ENCODE measurements at places on chromosomes 4 and X.
A peak's percentile ranks its signal among the peaks of the same experiment; 100 is the strongest.

- peak; percentile 12 for DNase-seq
These were observed 128.5 kb downstream of the LARP7 start for GRCh38 chr4:112765317-112765974.

DNA sequence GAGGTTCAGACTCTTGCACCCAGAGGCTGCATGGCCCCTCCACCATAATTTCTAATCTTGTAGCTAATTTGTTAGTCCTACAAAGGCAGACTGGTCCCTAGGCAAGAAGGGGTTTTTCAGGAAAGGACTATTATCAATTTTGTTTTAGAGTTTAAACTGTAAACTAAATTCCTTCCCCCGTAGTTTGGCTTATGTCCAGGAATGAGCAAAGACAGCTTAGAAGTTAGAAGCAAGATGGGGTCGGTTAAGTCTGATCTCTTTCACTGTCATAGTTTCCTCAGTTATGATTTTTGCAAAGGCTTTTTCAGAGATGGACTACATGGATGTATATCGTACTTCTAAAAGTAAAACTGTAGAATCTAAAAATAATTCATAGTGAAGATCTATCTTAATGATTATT lies 258.1 kb upstream of the IL1RAPL1 start:
- DNase-seq, result no peak

DNA sequence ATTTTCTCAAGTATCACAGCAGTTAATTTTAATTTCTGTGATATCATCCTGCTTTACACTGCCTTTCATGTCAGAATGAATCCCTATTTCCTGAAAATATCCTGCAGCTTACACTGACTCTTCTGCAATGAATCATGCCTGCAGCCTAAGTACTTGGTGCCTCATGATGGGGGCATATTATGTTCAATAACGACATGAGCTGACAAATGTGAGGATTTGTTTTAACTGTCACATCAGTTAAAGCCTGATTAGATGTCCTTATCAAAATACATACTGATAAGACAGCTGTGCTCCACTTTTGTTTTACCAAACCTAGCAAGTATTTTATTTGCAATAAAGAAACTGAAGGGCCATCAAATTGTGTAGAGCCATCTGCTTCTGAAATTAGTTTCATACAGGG lies 359.9 kb upstream of the AGA start:
- DNase-seq, result no peak

GRCh38 chrX:16445166-16445752 lies 204.7 kb upstream of the S100G start:
- peak; percentile 27 for DNase-seq

DNA sequence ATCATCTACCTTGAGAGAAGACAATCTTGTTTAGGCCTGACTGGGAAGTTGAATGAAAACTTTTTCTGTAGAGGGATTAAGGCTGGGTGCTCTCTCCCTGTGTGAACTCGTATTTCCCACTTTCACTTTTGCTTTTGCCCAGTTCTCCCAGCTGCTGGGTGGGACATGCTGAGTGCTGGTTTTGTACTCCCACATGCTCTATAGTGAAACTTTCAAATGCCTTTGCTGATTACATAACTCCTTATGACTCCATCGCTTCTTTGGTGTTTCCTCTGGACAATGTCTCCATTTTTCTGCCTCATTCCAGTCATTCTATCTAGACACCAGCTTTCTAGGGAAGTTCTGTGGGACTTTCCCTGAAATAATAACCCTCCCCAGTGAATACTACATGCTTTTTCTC lies 100.5 kb downstream of the CLNK start:
- DNase-seq, result peak; percentile 89

- peak; percentile 8 for DNase-seq
These were observed 56.6 kb upstream of the DAPP1 start for GRCh38 chr4:99759988-99760387.

- DNase-seq, result no peak
These were observed 278.5 kb downstream of the EPHA5 start for GRCh38 chr4:65391814-65392213.

GRCh38 chr4:128711361-128711760 lies 98.1 kb upstream of the JADE1 start:
- DNase-seq, result no peak

GRCh38 chrX:44344194-44344593 lies 722 bp upstream of the EFHC2 start:
- DNase-seq, result no peak

- peak; percentile 84 for DNase-seq
These were observed 30.4 kb downstream of the KIT start for GRCh38 chr4:54687887-54688841.

DNA sequence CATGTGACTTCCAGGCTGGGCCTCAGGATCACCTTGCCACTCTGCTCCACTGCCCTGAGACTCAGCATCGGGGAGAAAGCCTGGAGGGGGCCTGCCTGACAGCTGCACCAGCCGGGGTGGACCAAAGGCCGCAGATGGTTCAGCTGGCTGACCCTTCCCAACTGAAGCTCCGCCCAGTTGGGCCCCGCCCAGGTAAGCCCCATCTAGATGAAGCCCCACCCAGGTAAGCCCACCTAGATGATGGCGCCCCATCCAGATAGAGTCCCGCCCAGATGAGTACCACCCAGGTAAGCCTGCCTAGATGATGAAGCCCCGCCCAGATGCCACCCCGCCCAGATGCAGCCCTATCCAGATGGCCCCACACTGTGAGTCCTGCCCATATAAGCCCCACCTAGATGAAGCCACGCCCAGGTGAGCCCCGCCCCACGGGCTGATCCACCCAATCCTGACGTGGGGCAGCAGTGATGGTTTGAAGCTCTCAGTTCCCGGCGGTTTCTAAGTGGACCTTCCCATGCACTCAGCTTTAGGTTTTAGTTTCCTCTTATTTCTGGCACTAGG lies 10.0 kb downstream of the ZFYVE28 start:
- no peak for DNase-seq

DNA sequence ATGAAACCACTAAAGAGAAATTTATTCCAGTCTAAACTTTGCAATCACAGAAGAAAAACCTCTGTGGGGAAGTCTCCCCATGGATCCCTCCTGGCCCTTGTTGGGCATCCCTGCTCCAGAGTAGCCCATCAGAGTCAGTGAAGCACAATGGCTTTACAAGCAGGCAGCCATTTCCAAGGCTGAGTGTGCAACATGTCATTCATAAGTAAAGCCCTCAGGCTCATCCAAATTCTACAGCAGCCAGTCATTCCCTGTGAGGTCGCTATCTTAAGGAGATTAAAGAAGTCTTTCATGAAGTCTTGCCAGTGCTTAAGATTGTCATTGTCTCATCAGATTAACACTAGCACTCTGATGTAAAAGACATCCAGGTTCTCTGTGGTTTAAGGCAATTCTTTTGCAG lies 17.0 kb upstream of the MAPK10 start:
- no peak for DNase-seq

DNA sequence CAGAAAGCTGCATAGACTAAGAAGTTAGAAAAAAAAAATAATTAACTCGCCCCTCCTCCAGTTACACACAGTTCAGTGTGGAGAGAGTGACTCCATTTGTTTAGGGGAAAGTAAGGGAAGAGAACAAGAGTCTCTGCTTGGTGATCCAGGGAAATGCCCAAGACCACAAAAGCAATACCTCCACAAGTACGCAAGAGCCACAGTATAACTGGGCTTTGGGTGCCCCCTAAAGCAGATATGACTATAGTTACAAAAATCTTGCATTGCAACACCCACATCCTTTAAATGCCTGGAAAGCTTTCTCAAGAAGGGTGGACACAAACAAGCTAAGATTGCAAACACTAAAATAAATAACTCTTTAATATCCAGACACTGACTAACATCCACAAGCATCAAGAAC lies 164.2 kb upstream of the NRK start:
- peak; percentile 5 for DNase-seq

- peak; percentile 38 for DNase-seq
These were observed 29.6 kb downstream of the PHOX2B start for GRCh38 chr4:41718907-41719306.

- peak; percentile 73 for DNase-seq
These were observed 20.5 kb downstream of the PDLIM5 start for GRCh38 chr4:94472056-94472826.

DNA sequence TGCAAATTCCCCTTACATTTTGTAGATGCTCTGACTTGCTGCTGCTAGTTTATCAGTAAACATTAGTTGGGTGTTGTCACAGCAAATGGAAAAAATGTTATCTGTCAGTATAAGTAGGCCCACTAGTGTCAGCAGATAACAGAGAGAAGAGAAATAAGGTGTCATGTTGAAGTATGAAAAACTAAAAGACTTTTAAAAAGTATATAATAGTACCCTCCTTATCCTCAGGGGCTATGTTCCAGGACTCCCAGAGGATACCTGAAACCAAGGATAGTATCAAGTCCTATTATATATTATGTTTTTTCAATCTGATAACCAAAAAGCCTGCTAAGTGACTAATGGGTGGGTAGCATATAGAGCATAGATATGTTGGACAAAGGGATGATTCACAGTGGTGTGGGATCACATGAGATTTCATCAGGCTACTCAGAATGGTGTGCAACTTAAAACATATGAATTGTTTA lies 11.6 kb upstream of the BMP2K start:
- DNase-seq, result no peak

DNA sequence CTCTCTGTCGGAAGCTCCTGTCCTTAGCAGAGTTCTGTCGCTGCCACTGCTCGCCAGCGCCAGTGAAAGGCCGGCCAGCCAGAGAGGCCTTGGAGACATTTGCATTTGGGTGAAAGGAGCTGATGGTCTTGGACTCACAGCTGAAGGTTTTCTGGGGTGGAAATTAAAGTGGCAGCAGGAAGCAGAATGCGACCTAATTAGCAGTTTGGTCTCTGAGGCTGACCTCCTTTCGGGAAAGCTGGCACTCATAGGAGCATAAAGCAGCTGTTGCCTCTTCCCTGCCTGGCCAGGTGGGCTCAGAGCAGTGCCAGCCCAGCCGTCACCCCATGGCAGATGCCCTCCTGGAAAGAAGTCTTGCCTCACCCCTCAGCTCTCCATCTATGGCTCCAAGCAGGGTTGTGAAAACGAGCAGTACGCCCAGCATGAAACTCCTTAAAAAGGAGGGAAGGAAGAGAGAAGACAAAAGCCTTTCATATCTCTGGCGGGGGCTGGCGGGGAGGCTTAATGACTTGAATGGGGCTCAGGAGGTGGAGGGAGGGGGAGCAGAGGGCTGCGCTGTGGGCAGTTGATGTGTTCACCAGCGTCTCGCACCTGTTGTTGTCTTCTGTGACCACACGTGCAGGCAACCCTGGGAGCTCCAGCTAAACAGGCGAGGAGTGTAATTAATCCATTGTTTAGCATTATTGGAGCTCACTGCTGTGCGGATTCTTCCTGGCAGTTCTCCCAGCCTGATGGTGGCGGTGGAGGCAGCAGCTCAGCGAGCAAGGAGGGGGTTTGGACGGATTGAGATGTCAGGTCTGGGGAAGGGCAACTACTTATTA lies 264.0 kb downstream of the MID1IP1 start:
- no peak for DNase-seq

DNA sequence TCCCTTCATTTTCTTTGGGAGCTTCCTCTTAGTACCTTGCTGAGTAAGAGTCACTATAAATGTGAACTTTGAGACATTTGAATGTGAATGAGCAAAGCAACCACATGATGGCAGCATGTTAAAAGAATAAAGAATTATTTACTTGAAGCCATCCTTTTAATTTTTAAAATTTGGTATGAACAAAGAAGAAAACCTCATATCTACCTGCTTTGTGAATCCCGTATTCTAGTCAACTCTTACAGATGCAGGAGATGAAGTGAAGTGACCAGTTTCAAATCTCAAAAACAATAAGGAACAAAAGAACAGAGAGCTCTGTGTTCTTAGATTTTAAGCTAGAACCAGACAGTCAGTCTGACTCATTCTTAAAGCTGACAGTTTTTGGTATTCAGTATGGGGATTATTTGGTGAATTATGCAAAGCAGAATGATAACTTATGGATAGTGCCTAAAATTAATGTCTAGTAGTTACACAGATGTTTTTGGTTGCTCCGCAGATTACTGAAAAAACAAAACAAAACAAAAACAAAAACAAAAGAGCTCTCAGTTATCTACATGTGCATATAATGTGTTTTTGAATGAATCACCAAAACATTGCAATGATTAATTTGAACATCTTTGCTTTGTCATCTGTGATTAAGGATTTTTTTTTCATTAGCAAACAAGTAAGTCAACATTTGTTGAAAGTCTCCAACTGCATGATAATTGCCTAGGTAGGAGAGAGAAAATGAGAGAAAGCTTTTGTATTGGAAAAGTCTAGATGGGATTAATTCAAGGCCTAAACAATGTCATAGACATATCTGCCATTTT lies 48.2 kb upstream of the H2AZ1 start:
- peak; percentile 71 for DNase-seq

DNA sequence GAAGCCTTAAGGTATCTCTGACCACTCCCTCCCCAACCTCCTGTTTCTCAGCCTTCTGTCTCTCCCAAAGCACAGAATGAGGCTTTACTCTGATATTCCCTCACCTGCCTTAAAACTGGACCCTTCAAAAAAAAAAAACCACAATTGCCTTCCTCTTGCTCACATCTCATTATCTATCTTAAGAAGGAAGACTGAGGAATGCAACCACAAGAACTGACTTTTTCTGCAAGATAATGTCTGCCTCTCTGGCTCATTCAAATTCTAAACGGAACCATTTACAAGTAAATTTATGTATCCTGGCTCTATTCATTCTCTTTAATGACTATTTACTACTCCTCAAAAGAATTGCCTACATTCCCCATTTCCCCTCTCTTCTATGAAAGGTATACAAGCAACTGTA lies 545.5 kb upstream of the HTR2C start:
- no peak for DNase-seq

- peak; percentile 5 for DNase-seq
These were observed 136.2 kb downstream of the EVC2 start for GRCh38 chr4:5572114-5572513.

GRCh38 chr4:25878676-25879075 lies 15.9 kb upstream of the SEL1L3 start:
- no peak for DNase-seq

DNA sequence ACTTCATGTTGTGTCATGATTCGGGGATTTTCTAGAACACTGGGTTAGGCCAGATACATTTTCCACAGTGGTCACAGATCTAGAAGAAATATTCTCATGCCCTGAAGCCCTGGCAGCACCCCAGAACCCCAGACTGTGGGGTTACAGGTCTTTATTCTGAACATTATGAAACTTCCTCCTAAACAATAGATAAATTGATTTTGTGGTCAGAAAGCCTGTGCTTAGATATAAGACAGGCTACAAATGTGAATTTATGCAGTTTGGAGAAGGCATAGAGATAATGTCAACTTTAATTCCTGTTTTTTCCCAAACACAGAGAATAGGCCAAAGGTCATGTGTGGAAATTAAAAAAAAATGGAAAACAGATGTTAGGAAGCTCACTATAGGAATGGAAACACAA lies 492.9 kb downstream of the SPRY1 start:
- DNase-seq, result peak; percentile 22

DNA sequence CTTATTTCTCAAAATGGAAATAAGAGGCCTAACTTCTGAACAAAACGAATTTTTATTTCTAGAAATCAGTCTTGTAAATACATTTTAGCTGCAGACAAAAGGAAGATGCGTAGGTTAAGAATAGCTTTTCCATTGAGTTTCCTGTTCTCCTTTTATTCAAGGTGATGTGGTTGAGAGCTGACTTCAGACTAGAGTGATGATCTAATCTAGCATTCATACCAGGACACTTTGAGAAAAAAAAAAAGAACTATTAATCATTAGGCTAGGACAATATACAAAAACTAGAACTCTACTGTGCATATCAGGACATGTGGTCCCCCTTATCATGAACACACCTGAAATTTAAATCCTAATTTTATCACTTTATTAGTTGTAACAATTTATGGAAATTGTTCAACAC lies 884.5 kb upstream of the EPHA5 start:
- DNase-seq, result no peak

GRCh38 chr4:20431543-20431951 lies 179.8 kb downstream of the SLIT2 start:
- DNase-seq, result peak; percentile 62

All from astrocyte of the spinal cord (primary cell).